Activated T-cell treated with anti-CD3 and anti-CD28 coated beads for 48 hours (primary cell): ENCODE measurements at places on chromosomes 13 and 19.
A peak's percentile ranks its signal among the peaks of the same experiment; 100 is the strongest.

- DNase-seq: no peak
Observed at GRCh38 chr19:4580021-4580901, 20.8 kb upstream of the SEMA6B start.

DNA sequence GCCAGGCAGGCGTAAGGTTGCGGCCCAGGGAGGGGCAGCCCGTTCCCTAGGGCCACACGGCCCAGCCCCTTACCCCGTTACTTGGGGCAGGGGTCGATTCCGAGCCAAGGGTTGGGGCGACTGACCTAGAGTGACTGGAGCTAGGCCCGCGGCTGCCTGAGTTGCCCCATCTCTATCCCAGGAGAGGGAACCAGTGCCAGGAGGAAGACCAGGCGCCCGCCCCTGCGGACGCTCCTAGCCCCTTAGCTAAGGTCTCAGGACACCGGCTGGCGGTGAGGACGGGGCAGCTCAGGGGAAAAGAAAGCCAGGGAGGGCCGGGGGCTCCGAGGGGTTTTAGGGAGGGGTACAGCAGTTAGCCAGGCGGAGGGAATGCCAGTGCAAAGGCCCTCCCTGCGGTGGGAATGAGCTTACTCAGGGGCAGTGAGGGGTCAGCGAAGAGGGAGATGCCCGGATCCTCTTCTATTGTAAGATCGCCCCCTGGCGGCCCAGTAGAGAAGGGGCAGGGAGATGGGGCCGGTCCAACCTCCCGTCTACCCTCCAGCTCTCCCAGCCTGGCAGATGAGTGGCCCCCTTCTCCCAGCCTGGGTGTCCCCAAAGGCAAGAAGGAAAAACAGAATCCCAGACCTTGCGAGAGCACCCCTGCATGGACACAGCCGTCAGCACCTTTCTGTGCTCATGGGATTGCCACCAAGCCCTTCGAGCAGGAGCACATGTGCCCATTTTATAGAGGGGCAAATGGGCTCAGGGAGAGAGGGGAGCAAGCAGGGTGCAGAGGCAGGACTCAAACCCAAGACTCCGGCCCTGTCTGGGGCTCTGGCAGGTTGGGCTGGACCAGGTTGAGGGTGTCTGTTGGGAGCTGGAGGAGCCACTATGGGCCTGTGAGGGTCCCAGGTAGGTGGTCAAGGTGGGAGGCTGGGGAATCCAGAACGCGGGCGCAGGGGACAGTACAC is 16.3 kb downstream of the CILP2 start:
- DNase-seq: peak; percentile 58

DNA sequence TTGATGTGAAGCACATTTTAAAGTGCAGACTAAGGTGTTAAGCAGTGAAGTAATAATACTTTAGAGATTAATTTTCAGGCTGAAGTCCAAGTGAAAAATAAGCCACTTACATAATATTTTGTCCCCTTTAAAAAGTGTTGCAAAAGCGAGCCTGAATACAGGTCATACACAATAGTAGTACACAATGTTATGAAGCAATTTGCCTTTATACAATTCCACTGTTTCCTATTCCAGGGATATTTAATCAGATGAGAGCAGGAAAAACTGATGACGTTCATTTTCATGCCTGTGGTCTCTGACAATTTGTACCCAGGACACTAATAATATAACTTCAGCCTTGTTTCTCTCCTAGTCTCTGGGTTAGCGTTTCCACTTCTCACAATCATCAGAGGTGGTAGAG is 916.7 kb downstream of the PCDH9 start:
- DNase-seq: no peak

- DNase-seq: peak; percentile 74
Observed at GRCh38 chr19:49987159-49987698, 26.3 kb upstream of the SIGLEC11 start.

DNA sequence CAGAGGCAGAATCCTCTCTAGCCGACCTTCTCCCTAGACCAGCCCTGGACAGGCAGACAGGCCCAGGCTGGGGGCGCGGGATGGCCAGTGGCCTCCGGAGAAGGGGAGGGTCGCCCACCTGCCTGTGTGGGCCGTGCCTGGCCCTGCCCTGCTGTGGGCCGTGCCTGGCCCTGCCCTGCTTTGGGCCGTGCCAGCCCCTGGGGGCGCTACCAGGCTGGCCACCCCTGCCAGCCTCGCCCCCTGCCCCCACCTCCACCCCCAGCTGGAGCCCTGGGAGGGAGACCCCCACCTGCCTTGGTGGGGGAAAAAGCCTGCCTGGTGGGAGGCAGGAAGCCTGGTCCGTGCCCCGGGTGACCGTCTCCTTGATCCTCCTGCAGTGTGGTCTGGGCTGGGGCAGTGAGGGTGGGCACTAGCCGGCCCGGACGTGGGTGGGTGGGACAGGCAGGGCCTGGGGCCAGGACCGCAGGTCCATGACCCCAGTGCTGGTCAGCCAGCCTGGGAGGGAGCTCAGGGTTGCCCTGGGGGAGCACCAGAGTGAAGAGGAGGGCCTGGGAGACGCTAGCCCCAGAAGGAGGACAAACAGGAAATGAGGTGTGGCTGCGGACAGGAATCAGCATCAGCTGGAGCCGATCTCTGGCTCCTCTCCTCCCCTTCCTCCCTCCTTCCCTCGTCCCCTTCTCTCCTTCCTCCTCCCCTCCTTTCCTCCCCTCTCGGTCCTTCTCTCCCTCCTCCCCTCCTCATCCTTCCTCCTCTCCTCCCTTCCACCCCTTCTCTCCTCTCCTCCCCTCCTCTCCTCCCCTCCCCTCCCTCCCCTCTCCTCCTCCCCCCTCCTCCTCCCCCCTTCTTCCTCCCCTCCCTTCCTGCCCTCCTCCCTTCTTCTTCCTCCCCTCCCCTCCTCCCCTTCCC is 5.1 kb upstream of the MKNK2 start:
- DNase-seq: no peak

GRCh38 chr13:102097708-102098107 is 304.1 kb downstream of the FGF14 start:
- DNase-seq: no peak

GRCh38 chr19:29411113-29411581 is 114.6 kb upstream of the VSTM2B start:
- no peak for DNase-seq

DNA sequence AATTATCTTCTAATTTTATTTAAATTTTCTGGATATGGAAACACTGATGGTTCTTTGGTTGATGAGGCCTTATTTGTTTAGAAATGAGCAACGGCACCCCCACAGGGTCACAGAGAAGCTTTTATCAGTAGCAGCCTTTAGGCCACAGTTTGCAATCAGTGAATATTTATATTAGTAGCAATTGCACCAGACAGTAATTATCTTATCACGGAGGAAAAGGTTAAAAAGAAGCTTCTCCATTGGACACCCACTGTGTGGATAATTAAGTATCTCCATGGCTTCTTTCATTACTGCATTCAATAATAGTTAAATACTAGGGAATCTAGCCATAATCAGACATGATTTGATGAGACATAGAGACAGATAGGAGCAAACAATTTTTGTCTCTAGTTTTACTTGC is 2099.2 kb upstream of the PCDH20 start:
- DNase-seq: no peak
